ENCODE measurements at places on chromosomes 4 and X. TPM values are rescaled to one million over a fixed set of nuclear protein-coding genes. Genes with fewer than 3 reads are reported as not detected.

The CXCL9 gene
- total RNA-seq, result not detected

GRCh38 chrX:153443476-153444332, 2.2 kb downstream of the TREX2 start:
- H3K4me1 ChIP-seq, result no peaks in the 10 kb centered on the region
- no peak overlapping the region for H3K4me3 ChIP-seq
- no peak for DNase-seq

DNA sequence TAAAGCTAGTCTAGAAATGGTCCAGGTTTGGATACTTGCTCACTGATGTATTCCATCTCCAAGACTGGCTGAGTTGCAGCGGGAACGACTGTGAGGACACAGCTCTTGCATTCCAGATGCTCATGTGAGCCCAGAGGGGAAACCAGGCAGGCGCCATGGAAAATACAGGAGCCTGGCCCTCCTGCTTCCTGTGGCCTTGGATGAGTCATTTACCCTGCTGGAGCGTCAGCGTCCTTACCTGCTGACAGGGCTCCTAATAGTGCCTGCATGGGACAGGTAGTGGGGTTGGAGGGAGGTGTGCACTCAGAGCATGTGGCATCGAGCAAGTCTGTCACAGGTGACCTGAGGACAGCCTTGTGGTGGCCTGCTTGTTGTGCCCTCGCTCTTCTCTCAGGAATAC, 69.4 kb downstream of the NSG1 start:
- DNase-seq, result no peak
- peaks cover 10% of the 10 kb centered on the region for H3K4me1 ChIP-seq
- H3K36me3 ChIP-seq, result peaks cover 31% of the 10 kb centered on the region

GRCh38 chrX:142898164-142898563, 127.6 kb upstream of the SPANXN4 start:
- no peak overlapping the region for H3K27ac ChIP-seq
- H3K36me3 ChIP-seq, result no peaks in the 10 kb centered on the region
- no peak overlapping the region for H3K4me3 ChIP-seq
- no peak for DNase-seq
- no peaks in the 10 kb centered on the region for H3K27me3 ChIP-seq
- H3K4me1 ChIP-seq, result no peaks in the 10 kb centered on the region

The KLHL4 gene
- 1.7 TPM for total RNA-seq

- H3K36me3 ChIP-seq, result no peaks in the 10 kb centered on the region
- H3K4me3 ChIP-seq, result no peak overlapping the region
- no peaks in the 10 kb centered on the region for H3K4me1 ChIP-seq
- H3K27ac ChIP-seq, result no peak overlapping the region
- H3K27me3 ChIP-seq, result no peaks in the 10 kb centered on the region
- DNase-seq, result no peak
Observed at GRCh38 chr4:56245547-56246232, 141.6 kb downstream of the AASDH start.

The PAK3 gene
- 0.56 TPM for total RNA-seq
